Activated CD8-positive, alpha-beta memory T cell treated with anti-CD3 and anti-CD28 coated beads, Interleukin-2, amount 10 ng/mL, durations not matched to agents 7 days and 5 days (primary cell): ENCODE measurements at places on chromosomes 7 and 10.

DNA sequence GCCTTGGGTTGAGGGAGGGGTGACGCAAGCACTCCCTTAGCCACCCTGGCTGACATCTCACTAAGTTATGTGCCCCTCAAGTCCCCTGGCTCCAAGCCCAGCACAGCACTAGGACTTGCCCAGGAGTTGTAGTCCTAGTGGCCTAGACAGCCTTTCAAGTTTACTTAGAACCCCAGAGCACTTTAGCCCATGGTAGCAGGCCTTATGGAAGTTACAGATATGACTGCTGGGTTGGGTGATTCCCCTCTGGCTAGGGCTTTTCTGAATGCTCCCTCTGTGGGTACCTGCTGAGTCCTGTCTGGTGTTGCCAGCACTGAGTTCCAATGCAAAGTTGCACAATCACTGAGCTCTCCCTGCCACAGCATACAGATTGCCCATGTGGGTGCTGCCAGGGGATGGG is 83.2 kb downstream of the AHCYL2 start:
- DNase-seq, result no peak

DNA sequence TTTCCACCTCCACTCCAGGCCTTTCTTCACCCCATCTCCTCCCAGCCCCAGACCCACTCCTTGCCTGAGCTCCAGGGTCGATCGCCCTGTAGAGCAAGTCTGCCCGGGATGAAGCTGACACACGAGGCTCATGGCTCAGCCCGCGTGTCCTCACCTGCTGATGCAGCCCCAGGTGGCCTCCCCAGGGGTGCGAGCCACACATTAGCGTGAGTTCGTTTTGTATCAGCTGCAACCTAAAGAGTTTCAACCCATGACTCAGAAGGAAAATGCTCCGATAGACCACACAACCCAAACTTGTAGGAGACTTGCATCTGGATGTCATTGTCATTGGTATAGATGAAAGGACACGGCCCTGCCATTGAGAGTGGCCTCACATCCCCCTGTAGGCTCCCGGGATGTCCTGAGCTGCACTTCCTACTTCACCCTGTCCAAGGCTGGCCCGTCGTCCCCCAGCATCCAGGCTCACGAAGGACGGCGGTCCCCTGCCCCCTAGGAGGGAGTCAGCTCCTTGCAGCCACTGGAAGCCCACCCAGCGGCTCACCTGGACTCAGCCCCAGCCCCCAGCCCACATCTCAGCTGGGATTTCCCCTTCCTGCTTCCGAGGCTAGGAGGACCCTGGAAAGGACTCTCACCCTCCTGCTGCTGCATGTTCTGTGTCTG is 97.7 kb downstream of the HTR5A start:
- DNase-seq, result peak; percentile 38

DNA sequence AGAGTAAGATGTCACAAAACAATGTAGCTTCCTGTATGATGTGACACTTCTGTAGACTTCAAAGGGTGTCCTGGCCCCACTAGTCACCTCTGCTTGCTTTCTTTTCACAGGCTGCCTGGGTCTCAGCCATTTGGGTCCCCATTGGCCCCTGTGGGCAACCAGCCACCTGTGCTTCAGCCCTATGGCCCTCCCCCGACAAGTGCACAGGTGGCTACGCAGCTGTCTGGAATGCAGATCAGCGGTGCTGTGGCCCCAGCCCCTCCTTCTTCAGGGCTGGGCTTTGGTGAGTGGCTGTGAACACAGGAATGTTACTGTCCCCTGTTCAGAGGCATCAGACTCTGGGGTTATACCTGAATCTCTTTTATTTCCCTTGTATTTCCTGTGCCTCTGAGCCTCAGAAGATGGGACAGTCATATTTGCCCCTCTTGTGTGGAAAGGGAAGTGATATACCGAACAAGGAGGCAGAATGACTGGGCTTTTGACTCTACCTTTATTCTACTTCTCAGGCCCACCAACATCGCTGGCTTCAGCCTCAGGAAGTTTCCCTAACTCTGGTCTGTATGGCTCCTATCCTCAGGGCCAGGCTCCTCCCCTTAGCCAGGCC is 15.4 kb downstream of the SEC24C start:
- peak; percentile 66 for DNase-seq

DNA sequence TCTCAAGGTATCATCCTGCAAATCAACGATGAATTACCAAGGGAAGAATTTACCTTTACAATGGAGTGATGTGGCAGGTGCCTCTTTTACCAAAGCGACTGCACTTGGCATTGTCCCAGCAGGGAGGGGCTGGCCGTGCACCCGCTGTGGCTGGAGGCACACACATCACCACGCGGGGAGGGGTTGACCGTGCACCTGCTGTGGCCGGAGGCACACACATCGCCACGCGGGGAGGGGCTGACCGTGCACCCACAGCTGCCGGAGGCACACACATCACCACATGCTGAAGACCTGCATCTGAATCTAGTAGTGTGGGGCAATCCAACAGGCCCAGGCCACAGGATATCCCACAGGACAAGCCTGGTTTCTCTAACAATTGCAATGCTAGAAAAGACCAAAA is 493.5 kb downstream of the DNAJB6 start:
- DNase-seq, result no peak

- DNase-seq, result no peak
These were observed 368.9 kb downstream of the SORCS1 start for GRCh38 chr10:106795619-106796018.

GRCh38 chr7:154987571-154987970 is 15.4 kb downstream of the PAXIP1 start:
- no peak for DNase-seq

- no peak for DNase-seq
These were observed 658.2 kb downstream of the PARD3 start for GRCh38 chr10:34156781-34157425.

DNA sequence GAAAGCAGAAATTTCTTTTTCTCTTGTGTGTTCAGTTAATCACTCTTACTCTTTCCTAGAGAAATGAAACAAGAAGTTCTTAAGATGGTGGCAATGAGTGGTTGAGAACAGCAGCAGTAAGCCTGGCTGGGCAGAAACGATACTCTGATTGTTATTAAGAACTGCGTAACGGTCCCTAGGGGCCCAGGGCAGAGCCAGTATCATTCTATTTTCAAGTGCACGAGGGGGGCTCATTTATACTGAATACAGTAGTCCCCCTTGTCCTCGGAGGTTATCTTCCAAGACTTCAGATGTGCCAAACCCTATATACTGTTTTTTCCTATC is 64.9 kb downstream of the EEPD1 start:
- no peak for DNase-seq

DNA sequence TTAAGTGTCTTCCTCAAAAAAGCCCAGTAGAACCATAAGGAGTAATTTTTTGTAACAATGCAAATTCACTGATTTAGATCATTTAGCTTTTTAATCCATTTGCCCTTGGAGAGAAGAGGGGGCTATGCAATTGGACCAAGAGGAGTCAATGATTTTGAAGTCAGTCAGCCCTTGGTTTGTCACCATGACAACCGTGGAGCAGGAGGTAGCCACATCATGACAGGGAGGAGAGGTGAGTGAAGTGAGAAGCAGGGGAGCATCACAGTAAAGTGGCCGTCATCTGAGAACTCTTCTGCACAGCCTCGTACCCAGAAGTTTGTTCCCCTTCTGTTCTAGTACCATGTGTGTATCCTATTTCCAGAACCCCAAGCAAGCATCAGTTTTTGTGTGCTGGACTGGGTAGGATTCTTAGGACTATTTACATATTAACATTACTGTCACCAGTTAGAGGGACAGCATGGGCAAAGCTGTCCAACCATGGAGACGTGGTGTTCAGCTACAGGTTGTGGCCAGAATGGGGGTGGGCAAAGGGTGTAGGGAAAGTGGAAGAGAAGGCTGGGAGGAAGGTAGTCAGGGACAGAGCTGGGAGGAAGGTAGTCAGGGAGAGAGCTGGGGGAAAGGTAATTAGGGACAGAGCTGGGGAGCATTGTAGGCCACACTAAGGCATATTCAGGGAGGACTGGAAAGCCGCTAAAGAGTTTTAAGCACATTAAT is 13.1 kb downstream of the UBE3C start:
- DNase-seq, result no peak

GRCh38 chr10:71252220-71252619 is 39.9 kb downstream of the UNC5B start:
- no peak for DNase-seq

GRCh38 chr10:58894929-58895328 is 281.5 kb upstream of the PHYHIPL start:
- DNase-seq, result no peak

- DNase-seq, result no peak
These were observed 3.4 kb upstream of the PPP1R17 start for GRCh38 chr7:31683445-31684225.

DNA sequence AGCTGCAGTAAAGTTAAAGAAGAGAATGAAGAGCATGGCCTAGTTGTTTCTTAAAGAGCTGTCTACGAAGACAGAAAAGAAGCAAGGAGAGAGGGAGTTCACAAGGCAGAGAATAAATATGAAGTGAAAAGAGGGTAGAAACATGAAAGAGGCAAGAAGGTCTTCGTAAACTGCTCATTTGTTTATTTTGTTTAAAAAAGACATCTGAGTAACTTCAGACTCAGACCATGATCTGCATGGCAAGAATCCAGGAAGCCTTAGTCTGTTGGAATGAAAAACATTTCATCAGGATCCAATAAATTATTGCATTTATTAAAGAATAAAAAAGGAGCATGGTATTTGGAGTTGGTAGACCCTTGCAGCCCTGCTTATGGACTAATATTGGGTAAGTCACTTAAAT is 151.1 kb downstream of the SEM1 start:
- no peak for DNase-seq

- DNase-seq, result no peak
These were observed 14.6 kb upstream of the VAX1 start for GRCh38 chr10:117152668-117153067.

- DNase-seq, result no peak
These were observed 7.8 kb downstream of the NUDT1 start for GRCh38 chr7:2249744-2250323.

GRCh38 chr10:84214612-84215235 is 10.6 kb downstream of the LRIT2 start:
- peak; percentile 62 for DNase-seq

DNA sequence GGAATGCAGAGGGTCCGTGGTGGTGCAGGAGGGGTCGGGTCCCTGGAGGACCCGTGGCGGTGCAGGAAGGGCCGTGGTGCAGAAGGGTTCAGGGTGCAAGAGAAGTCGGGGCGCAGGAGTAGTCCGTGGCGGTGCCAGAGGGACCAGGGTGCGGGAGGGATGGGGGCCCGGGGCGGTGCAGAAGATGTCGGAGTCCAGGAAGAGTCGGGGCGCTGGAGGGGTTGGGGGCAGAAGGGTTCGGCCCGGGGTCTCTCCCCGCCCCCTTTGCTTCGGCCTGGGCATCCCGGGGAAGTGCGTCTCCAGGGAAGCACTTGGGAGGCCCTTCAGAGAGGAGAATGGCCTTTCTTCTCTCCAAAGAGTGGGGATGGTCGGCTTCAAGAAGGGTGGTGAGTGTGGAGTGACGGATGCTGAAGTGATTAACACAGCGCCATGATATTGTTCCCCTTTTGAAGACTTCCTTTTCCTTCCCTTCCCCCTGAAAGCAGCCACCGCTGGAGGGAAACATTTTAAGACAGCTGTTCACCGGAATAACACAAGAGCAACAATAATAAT is 997 bp downstream of the WDR37 start:
- no peak for DNase-seq

DNA sequence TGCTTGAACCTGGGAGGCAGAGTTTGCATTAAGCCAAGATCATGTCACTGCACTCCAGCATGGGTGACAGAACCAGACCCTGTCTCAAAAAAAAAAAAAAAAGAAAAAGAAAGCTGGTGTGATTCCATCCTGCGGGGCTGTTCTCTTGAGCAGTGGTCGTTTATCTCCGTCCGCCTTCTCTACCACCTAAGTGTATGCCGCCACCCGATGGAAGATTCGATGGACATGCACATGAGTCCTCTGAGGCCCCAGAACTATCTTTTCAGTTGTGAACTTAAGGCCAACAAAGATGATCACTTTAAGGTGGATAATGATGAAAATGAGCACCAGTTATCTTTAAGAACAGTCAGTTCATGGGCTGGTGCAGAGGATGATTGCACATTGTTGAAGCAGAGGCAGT is 65.7 kb downstream of the ABRAXAS2 start:
- no peak for DNase-seq

DNA sequence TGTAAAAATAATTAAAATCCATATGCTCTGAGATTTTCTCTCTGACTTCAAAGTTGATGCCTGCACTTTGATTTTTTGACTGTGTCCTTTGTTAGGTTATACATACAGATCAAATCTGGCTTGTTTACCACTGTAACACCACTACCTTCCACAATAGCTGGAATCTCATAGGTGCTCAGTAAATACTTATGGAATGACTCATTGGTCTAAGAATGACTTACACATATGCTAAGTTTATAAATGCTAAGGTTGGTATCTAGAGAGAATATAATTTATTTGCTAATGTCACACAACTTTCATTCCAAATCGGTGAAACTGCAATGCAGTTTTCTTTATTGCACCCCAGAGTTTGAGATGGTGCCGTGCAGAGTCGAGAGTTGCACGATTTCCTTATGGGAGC is 578.5 kb downstream of the SH2D4B start:
- no peak for DNase-seq

DNA sequence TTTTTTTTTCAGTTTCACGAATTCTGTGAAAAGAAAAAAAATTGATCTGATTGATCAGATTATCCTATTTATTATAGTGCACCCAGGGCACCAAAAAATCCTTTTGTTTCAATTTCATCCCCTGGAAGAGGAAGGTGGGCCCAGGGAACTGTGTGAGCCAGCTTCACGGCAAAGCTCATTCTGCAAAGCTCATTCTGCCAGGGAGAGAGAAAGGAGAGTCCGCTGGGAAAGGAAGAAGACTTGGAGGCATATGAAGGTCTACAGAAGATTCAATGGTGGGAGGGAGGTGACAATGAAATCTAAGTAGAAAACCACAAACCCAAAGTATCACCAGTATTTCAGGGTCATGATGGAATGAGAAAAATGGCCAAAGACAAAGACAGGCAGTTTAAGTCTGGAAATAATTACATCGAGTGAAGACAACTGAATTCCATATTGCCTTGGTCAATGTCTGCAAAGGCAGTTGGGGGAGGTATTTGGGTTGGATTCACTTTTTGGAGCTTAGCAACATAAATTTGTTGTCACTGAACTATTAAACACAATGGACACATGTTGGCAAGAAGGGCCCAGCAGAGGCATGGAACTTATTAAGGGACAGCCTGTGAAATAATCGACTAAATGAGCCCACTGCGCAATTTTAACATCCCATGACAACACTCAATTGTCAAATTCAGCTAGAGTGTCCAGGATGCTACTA is 587.8 kb upstream of the MKI67 start:
- no peak for DNase-seq
